ENCODE measurements at places on chromosomes 11 and 22. TPM values are rescaled to one million over a fixed set of nuclear protein-coding genes. Genes with fewer than 3 reads are reported as not detected.

The FGF19 gene
- total RNA-seq: not detected

The HTR3B gene
- not detected for total RNA-seq

The OR52A1 gene
- not detected for total RNA-seq

The DDX25 gene
- 0.23 TPM for total RNA-seq

- no peak for DNase-seq
Measured at GRCh38 chr11:77038825-77039326, 4.7 kb downstream of the B3GNT6 start.

GRCh38 chr22:20086101-20086599 lies 6.1 kb downstream of the DGCR8 start:
- DNase-seq: no peak

- no peak for DNase-seq
Measured at GRCh38 chr22:41469218-41469851, 418 bp downstream of the ACO2 start.

- DNase-seq: no peak
Measured at GRCh38 chr11:124514131-124514530, 29.3 kb downstream of the OR8B12 start.

DNA sequence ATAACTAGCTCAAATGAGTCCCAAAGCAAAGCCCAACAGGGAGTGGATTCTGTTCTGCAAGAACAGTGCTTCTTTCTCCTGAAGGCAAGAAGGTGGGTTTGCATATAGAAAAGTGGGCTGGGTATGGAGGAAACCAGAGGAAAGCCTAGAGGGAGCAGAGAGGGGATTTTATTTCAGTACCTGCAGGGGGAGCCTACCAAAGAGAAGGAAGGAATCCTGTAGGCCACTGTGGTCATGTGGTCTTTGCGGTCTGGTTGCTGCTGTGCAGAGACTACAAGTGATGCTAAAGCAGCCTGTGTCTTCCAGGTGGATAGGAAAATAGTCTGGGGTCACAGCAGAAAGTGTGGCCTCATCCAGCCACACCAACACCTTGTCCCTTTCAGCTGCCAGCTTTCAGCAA lies 33.2 kb upstream of the ZBTB16 start:
- DNase-seq: no peak

DNA sequence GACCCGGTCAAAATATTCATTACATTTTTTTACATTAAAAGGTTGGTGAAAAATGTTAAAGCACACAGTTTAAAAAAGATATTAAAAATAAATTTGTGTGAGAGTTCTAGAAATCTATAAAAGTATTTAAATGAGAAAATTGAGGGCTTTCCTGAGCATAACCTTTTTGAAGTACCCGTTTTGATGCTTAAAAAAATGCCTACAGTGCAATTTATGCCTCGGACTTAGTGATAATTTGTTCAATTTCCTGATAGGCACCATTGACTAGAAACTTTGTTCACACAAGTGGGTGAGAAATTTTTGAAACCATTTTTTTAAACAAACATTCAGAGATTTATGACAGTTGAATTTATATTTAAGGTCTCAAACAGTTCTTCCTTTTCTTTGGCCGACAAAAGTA lies 29.7 kb upstream of the B3GAT1 start:
- DNase-seq: no peak

DNA sequence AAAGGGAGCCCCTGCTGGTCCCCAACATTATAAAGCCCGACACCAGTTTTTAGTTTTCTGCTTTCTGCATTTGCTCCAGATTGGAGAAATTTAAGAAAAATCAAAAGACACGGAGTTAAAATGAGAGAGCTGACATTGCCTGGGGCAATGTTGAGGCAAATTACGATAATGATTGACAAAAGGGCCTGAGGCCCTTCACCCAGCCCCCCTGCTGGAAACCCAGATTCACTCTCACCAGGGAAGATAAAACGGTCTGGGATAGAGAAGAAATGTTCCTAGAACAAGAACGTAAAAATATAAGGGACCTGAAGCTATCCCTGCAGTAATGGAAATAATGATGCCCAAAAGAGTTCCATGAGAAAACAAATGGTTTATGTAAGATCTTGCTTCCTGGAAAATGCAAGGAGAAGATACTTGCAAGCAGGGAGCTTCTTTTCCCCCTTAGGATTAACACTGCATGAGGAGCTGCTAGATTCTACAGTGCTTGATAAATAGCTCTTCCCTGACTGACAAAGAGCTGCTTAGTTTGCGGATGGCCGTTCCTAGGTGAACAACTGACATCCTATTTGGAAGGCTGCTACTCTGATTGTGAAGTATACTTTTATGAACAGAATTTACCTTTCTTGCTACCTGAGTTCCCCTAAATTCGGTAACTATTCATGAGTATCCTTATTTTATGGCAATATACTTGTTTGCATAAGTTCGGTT lies 40.6 kb upstream of the GNAZ start:
- no peak for DNase-seq

- no peak for DNase-seq
Measured at GRCh38 chr11:5197536-5197935, 2.9 kb downstream of the OR51V1 start.

Data from ovary (tissue), 10 donors.